Fibroblast of skin of left biceps (primary cell): ENCODE measurements at places on chromosomes 3 and 15.

DNA sequence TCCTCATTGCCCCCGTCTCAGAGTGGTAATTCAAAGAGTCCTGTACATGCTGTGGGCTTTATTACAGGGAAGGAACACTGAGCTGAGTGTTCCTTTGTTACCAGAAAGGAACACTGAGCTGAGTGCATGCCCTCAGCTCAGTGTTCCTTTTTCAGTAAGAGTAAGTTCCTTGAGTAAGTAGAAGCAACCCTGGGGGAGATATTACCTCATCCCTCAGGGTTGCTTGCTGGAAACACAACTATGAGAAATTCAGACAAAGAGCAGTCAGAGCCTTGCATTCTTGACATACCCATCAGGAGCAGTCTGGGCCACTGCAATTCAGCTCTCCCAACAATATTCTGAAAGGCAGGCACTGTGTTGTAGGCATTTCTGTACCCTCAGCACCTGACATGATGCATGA, 17.0 kb downstream of the CHRM5 start:
- DNase-seq = peak; percentile 71

DNA sequence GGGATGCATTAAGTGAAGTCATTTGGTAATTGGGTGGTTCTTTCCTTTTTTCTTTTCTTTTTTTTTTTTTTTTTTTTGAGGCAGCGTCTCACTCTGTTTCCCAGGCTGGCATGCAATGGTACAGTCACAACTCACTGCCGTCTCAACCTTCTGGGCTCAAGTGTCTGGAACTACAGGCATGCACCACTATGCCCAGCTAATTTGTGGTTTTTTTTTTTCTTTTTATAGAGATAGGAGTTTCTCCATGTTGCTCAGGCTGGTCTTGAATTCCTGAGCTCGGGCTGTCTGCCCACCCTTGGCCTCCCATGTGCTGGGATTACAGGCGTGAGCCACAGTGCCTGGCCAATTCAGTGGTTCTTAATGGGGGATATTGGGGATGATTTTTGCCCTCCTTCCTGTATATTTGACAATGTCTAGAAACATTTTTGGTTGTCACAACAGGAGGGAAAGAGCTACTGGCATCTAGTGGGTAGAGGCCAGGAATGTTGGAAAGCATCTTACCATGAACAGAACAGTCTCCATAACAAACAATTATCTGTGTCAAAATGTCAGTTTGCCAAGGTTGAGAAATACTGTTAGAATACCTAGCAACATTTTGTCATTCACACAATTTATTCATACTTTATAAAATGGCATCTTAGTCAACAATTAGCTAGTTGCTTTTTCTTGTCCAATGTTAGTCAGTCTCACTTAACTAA, 79.4 kb upstream of the CNTN3 start:
- no peak for DNase-seq

DNA sequence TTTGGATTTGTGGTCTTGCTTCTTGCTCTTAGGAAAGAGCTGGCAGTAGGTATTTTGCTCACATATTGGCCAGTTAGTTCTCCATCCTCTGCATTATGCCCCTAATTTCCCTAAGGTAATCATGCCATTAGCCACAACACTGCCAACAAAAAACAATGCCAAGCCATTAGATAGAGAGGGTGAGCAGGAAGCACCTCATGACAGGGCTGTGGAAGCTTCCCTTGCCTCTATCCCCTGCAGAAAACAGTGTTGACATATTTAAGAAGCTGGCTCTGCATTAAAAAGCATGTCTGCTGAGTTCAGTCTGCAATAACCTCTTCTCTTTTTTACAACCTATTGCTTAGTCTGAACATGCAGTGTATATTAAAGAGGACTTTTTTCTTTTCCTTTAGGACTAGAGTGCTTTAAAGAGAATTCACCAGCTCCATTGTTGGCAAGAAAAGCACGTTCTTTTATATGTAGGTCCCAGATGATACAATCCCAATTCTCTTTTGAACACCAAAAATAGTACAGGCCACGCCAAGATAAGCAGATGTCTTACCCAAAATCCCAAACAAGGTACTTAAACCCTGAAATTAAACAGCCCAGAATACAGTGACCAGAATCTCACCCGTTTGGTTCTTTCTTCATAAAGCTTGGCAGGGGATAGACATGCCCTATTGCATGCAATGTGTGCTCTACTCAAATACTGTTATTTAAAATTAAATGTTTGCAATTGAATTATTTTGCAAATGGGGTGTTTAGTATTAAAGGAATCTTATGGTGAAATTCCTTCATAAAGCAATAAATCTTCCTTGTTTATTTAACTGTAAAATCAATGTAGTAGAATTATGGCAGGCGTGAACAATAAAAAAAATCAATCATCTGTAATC, 93.7 kb upstream of the UBE3A start:
- DNase-seq = no peak

DNA sequence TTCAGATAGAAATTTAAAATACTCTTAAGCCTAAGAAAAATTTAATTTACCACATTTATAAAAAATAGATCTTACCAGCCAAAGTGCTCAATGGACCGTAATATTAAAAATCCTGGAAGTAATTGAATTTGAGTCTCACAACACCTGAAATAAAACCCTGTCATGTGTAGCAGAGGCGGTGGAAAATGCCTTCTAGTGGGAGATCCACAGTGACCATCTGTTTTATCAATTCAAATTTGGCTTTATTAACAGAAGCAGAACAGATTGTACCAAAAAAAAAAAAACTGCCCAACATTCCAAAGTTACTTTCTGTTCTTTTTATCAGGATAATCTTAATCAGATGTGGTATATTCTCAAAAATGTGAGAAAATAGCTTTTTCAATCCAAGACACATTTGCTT, 71.7 kb downstream of the DMXL2 start:
- DNase-seq = no peak

DNA sequence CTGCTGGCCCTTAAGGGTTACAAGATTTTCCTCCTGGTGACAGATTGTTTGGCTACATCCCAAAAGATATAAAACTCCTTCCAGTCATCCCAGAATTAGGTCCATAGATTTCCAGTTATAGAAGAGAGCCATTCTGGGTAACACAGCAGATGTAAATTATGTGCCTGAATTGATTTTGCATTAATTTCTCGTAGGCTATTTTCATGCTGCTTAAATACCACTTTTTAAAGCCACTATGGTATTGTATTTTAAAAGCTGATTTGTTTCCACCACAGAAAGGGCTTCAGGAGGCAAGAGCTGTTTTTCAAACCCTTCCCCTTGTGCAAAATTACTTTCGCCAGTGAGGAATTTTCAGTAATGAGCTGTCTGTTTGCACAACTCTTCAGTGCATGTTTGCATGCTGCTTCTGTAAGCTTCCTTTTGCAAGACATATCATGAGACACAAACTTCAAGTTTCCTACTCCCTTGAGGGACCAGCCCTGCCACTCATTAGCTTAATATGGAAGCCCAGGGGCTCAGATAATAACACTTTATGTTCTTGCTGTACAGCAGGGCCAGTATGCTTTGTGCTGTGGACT, 105.4 kb upstream of the TNIK start:
- no peak for DNase-seq

DNA sequence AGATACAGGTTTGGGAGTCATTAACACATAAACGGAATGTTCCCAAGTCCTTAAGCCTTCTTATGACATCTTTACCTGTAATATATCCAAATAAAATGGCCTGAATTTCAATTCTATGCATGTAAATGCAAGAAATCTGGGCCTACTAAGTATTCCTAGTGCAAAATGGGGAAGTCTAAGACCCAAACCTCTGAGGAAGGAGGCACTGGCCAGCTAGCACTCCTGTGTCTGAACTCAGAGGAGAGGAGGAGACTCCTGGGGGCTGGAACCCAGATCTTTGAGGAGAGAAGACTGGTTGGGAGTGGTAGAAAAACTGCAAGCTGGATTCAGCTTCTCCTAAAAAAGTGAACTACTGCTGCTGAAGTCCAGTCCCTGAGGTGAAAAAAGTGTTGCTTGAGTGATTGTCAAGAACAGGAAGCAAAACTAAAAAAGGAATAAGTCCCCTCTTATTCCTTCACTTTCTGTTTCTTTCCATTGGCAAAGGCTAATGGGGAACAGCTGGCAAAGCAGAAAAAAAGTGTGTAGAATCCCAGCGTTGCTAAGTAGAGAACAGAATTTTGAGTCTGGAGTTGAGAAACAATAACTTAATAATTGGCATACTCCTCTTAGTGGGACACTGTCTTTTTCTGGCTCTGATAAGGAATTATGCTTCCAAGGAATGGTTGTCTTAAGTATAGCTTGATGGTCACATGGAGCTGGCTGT, 54.8 kb upstream of the ATP2C1 start:
- no peak for DNase-seq

GRCh38 chr15:90650956-90651689, 66.0 kb upstream of the BLM start:
- DNase-seq = no peak

DNA sequence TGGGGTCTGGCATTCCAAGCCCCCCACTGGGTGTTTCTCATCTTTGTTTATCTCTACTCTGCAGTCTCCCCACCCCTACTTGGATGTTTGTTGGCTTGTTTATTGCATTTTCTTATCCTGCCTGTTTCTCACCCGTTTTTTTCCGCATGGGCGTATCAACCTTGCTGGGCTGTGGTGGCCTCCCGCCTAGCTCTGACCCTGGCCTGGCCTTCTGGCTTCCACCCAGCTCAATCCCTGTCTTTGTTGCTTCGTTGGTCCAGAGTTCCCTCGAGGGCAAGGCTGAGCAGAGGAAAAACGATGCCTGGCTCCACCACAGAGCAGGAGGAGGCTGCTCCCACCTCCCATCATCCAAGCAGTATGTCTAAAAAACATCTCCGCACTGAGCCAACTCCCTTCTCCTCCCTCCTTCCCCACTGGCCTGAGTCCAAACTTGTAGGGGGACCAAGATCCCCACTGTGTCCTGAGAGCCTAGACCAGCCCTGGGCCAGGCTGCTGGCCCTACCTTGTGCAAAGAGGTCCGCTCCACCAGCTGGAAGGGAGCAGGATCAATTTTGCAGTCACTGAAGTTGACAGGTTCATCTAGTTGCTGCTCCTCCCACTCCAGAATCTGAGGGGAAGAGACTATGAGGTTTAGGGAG, 9.8 kb downstream of the CLCN2 start:
- no peak for DNase-seq

- no peak for DNase-seq
These were observed 5.4 kb upstream of the CGNL1 start for GRCh38 chr15:57370929-57371328.

- no peak for DNase-seq
These were observed 74.7 kb upstream of the C3orf80 start for GRCh38 chr3:160150525-160150924.

GRCh38 chr15:78304216-78305066, 5.0 kb upstream of the SKIC8 start:
- no peak for DNase-seq

DNA sequence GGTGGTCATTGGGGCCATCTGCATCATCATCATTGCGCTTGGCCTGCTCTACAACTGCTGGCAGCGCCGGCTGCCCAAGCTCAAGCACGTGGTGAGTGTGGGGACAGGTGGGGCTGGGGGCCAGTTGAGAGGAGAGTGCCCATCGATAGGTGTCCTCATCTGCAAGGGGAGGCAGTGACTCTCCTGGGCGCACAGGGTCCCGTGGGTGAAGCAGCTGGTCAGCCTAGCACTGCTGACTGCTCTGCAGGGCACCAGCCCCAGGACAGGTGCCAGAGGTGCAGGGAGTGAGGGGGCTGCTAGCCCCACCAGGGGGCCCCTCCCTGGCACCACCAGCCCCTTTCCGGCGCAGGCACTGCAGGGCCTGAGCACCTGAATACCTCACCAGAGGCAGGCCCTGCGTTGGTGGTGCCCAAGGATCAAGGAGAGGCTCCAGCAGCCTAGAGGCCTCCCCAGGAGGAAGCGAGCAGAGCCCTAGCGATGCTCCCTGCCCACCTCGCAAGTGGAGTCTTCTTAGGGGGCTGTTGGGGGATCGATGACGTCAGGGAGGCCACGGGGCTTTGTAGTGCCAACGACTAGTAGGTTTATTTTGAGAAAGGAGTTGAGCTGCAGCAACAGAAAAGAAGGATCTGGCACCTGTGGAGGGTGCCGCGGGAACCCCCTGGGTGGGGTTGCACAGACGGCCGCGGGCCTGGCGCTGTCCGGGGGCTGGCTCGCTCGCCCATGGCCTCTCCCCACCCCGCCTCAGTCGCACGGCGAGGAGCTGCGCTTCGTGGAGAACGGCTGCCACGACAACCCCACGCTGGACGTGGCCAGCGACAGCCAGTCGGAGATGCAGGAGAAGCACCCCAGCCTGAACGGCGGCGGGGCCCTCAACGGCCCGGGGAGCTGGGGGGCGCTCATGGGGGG, 976 bp upstream of the ABTB1 start:
- DNase-seq = no peak

- DNase-seq = no peak
These were observed 7.8 kb downstream of the GLDN start for GRCh38 chr15:51349156-51349844.

DNA sequence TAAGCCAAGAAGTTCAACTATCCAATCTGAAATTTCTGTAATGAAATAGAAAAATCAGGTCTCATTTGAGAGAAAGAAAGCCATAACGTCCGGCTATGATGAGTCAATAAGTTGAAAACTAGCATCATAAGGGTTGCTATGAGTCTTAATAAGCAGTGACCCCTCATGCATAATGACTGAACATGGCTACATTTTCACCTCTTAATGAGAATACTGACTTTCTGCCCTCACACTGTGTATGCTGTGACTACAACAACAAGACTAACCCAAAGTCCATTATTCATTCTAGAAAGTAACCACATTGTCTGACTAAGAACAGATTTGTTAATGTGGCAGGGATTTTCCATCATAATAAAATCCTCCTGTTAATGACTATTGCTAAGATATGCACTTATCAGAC, 884.0 kb upstream of the CADM2 start:
- DNase-seq = no peak

DNA sequence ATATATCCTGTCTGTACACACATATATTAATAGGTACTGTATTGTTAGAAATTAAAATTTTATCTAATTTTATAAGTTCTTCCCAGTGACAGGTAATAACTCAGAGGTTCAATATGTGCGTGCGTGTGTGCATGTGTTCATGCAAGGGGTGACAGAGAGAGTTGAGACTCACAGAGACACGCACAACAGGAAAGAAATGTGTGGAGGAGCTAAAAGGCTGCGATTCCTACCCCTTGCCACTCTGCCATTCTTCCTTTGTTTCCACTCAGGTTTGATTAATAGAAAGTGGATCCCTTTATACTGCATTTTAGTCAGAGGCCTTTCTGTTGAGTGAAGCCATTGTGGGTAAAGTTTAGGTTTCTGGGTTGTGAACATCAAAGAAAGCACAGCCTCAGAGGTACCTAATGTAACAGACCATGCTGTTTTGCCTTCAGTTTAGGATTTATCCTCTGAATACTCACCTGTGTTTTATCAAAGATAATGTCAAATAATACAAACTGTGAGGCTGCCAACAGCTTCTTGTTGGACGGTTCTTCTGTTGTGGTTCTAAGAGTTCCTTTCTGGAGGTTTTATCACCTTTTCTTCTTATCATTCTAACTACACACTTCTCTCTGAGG, 182.3 kb downstream of the EPHA3 start:
- DNase-seq = no peak

DNA sequence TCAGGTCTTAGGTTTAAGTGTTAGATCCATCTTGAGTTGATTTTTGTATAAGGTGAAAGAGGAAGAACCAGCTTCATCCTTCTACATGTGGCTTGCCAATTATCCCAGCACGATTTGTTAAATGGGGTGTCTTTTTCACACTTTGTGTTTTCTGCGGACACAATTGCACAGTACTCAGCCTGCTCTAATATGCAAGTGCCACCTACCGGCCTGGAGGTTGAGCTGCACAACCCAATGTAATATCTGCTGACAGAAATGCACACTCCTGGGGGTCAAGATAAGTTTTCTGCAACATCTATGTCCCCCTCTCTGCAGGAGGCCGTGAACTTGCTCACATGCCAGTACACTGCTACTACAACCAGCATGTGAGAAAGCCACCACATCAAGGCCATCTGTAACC, 791.9 kb upstream of the ROBO1 start:
- no peak for DNase-seq

- no peak for DNase-seq
These were observed 193.6 kb downstream of the CLSTN2 start for GRCh38 chr3:140128631-140129030.
